Activated T-helper 9 cell treated with anti-CD3 and anti-CD28 coated beads, Interleukin-2, amount 50 U/mL, for 16 hours (primary cell): ENCODE measurements at places on chromosomes 2 and 18.
A peak's percentile ranks its signal among the peaks of the same experiment; 100 is the strongest.

GRCh38 chr2:12335131-12335530 lies 381.6 kb upstream of the TRIB2 start:
- no peak for DNase-seq

DNA sequence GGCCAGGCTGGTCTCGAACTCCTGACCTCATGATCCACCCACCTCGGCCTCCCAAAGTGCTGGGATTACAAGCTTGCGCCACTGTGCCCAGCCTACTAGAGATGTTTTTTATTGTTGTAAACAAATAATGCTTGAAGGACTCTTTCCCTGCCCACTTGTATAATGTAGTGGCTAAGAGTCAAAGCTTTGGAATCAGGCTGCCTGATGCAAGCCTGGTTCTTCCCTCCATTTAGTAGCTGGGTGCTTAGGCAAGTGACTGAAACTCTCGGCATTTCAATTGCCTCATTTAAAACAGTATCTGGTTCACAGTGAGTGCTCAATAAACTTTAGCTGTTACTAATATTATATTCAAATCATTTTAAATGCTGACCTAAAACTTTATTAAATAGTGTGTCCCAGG lies 264.0 kb upstream of the FBXO11 start:
- DNase-seq = no peak

DNA sequence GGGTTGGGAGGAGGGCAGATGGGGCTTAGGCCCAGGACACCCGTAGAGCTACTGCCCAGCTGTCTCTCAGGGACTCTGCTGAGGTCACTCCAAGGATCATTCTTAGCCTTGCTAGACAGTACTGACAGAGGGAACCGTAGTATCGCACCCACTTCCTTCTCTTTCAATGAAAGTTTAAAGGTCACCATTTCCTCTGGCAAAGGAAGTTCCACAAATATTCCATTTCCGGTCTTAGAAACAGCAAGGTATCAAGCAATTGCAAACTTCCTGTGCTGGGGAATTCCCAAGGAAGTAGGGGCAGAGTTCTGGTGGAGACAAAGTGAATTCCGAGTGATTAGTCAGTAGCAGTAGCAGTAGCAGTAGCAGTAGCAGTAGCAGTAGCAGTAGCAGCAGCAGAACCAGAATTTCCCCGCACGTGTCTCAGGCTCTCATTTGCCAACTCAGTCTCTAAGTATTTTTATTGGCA lies 24.7 kb downstream of the IL1B start:
- peak; percentile 8 for DNase-seq

- DNase-seq = no peak
Observed at GRCh38 chr18:60996326-60996725, 336.9 kb upstream of the CDH20 start.

- no peak for DNase-seq
Observed at GRCh38 chr2:73993778-73994177, 9.1 kb downstream of the TET3 start.

DNA sequence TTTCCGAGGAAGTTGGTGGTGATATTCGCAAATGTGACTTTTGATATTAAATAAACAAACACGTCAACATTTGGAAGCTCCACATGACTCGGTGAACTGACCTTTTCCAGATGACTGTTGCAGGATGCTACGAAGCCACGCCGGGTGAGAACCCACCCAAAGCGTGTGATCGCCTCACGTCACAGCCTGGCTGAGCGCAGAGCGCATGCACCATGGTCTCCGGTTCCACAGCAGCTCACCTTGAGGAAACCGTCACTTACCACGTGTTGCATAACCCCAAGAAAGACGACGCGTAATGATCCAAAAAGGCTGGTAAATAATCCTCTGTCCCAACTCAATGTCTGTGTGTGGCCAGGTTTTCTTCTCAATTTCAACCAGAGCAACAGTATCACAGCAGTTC lies 64.5 kb upstream of the CTDP1 start:
- no peak for DNase-seq

- no peak for DNase-seq
Observed at GRCh38 chr2:173962031-173962430, 3.1 kb downstream of the SP3 start.

DNA sequence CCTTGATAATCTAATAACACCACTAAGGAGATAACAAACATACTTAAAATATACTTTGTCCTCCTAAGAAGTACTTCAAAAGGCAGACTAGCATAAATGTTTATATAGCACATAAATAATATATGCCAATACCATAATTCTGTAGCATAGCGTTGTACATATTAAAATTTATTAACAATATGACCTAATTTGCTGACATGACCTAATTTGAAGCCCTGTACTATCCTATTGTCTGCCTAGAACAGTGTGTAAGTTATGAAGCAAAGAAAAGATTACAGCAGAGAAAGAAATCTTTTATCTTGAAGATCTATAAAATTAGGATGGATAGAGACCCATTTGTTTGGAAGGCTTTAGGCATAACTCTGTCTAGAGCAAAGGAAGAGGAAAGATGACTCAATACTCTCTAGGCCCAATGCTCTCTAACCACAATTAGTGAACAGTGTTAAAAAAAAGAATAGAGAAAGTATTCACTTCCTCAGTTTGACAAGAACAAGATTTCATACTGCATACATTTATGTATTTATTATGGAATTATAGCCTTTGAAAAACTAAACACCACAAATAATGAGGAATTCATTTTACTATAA lies 231.3 kb downstream of the ZRANB3 start:
- DNase-seq = no peak

GRCh38 chr2:172135446-172135845 lies 32.7 kb upstream of the DLX2 start:
- DNase-seq = no peak

GRCh38 chr2:119086327-119086726 lies 72.2 kb downstream of the C1QL2 start:
- DNase-seq = no peak

DNA sequence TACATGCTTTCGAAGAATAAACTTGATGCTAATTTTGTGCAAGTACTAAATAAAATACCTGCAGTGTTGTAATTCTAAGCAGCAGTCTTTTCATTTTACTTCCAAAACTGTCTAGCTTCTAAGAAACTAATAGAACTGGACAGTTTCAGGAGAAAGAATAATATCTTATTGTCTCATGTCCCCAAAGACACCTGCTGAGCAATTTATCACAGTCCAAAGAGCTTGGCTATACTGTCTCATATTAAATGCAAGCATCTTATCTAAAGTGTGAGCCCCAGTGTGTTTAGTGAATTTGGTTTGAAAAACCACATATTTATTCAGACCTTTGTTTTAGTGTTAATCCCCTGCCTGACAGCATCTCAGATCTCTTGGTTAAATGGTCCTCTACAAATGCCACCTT lies 374.3 kb downstream of the TMX3 start:
- DNase-seq = no peak

- no peak for DNase-seq
Observed at GRCh38 chr2:37849911-37850310, 75.2 kb upstream of the RMDN2 start.
